Lower lobe of right lung (tissue), 2 donors: ENCODE measurements at places on chromosomes 4 and X.

DNA sequence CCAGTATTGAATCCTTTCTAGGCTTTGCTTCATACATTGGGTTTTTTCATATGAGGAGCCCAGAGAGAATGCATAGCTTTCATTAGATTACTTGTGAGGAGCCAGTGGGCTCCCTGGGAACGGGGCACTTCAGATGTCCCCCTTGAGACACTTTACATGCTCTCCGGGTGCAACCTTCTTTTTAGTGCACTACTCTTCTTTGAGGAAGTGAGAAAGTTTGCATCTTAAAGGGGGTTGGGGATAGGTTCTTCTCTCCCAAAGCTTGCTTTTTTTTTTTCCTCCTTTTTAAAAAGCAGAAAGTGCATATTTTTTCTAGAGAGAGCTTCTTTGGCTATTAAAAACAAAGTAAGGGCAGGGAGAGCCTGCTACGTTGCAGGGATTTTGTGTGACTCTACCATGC lies 4.3 kb downstream of the HADH start:
- no peak for DNase-seq

DNA sequence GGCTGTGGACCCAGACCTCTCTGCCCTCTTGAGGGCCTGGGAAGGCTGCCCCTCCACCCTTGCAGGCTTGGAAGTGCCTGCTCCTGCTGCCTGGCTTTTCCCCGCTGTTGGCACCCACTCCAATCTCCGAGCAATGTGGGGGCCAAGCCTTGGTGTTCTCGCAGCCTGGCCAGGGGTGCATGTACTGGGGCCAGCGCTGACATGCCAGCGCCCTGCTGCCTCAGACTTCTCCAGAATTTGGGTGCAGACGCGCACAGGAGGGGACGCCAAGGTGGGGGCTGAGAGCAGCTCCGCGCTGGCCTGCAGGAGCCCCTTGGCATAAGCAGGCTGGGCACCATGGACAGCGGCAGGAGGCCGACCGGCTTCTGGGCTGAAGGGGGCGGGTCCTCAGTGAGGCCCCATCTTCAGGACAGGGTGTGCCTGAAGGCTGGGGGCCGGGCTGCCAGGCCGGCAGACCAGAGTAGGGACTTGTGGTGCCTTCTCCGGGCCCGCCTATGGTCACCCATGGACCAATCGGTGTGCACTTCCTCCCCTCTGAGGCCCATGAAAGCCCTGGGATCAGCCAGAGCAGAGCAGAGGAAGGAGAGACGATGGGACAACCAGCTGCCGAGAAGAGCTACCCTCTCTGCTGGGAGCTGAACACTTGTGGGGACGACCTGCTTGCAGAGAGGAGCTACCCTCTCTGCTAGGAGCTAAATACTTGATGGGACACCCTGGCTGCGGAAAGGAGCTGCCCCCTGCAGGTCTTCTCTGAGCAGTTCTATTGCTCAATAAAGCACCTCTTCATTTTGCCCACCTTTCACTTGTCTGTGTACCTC lies 118.3 kb downstream of the DNAAF6 start:
- peak; percentile 48 for DNase-seq

DNA sequence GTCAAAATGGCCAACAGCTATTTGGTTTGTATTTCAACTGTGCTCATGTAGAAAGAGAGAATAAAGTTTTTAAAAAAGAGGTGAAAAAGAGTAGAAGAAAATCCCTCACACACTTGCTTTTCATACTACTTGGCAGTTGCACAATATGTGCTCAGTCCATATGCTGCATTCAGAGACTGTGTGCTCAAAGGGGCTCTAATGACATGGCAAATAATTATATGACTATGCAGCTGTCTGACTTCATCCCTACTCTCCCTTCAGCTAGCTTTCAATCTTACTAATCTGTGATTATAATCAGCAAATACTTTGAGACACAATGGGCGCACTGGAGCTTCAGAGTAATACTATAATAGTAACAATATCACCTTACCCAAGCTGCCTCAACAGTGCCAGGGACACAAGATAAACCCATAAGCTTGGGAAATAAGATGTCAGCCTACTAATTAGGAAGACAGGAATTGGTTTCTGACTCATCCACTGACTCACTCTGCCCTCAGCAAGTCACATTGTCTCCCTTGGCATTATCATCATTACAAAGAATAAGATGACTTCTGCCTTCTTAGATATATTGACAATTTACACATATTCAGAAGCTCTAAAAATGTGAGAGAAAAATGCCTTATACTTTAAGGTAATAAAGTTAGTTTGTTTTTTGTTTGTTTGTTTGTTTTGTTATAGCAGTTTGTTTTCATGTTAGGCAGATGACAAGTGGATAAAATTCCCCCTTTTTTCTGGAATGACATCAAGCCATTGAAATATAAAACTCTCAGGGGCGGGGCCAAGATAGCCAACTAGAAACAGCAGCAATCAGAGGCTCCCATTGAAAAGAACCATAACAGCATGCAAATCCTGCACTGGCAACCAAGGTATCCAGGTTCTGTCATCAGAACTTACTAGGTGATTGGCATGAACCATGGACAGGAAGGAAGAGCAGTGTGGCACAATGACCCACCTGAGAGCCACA lies 311.6 kb downstream of the FAM133A start:
- DNase-seq, result no peak

- no peak for DNase-seq
Measured at GRCh38 chrX:110175146-110175545, 142.7 kb downstream of the AMMECR1 start.

DNA sequence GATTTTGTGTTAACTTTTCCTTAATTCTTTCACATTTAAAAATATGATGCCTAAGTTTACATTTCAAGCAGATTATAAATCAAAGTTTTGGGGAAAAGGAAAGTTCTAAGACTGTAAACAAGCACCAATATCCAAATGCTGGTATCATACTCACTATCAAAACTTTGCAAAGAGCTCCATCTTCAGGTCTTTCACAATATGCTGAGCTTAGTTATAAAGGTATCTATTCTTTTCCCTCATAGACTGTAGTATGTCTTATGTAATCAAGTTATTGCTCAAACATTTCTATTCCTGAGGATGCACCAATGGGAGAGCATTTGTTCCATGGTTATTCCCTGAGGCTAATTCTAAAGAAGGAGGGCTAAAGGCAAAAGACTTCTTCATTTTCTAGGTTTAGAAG lies 207.9 kb upstream of the FAM241A start:
- no peak for DNase-seq

DNA sequence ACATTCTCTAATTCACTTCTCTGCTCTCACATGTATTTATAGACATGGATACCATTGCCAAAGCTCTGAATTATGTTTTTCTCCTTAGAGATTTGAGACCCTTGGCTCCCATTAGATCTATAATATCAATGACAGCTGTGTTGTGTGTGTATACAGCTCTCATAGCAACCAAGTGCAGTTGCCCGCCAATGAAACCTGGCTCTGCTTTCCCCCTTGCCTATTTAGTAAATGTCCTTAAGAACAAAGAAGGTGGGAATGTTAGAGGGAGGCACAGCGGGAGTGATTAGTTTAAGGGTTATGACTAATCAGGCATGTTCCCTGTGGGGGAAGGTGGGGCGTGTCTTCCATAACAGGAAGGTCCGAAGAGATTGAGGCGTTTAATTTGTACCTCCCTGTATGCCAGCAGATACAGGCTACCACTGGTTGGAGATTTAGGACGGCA lies 100.5 kb upstream of the TBC1D9 start:
- no peak for DNase-seq

- no peak for DNase-seq
Measured at GRCh38 chrX:120311727-120312063, 434 bp upstream of the TMEM255A start.

- no peak for DNase-seq
Measured at GRCh38 chrX:112753116-112753515, 73.4 kb upstream of the LHFPL1 start.

- DNase-seq, result no peak
Measured at GRCh38 chr4:76293772-76294171, 12.8 kb upstream of the STBD1 start.

DNA sequence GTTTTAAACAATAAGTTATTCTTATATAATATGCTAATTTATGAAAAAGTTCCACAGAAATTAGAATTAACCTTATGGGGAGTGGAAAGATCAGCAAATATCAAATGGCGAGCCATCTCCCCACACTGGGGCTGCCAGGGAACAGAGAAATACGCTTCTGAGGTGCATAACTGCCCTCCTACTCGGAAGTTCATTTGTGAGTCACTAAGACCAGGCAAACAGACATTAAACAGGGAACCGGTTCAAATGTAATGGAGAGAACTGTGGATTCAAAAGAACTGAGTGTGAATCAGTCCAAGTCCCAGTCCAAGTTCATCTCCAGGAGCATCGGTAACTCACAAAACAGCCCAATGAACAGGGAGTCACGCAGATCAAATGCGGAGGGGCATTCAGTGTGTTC lies 11.4 kb upstream of the S100G start:
- DNase-seq, result no peak

GRCh38 chrX:67777148-67777547 lies 233.3 kb downstream of the AR start:
- no peak for DNase-seq

GRCh38 chr4:159103384-159103990 lies 608 bp downstream of the RAPGEF2 start:
- DNase-seq, result peak; percentile 74

GRCh38 chr4:121272526-121272925 lies 108.3 kb downstream of the QRFPR start:
- DNase-seq, result no peak

DNA sequence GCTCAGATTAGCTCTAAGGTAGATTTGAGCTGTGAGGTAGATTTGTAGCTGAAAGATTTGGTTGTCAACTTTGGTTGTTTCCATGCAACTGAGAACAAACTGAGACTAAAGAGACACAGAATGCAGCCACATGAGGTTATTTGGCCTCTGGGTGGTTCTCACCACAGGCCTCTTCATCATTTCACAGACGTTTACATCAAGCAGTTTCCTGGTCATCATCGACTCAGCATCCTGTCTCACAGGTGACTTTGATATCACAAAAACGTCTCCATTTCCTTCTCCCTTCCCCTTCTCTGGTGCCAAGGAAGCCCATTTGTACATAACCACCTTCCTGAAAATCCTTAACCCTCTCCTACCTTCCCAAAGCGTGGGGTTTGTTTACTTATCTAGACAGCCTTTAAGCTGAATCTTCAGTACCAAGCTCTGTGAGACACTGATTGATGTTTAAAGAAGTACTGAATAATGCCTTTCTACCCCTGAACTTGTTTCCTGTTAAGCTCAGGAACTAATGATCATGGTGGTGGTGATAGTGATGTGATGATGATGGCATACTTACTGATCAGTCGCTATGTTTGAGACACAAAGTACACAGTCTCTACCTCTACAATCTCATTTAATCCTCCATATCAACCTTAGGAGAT lies 81.9 kb downstream of the FAM114A1 start:
- DNase-seq, result no peak

- DNase-seq, result no peak
Measured at GRCh38 chr4:94479358-94480141, 27.8 kb downstream of the PDLIM5 start.

DNA sequence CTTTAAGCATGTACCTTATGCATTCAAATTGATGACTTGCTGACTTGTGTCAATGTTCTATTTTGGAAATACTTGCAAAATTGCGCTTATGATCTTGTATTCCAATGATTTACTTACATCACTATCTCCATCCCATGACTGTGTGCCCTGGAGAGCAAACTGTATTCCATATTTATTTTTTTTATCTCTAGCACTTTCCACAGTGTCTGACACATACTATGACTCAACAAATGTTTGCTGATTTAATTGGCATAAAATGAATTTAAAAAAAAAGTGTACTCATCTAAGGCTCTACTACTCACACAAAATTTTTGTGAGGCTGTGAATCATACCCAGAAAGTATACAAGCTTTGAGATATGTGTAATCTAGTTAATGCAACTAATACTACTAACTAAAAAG lies 1066.8 kb upstream of the ADGRL3 start:
- DNase-seq, result no peak

GRCh38 chrX:100883654-100884053 lies 9.5 kb upstream of the NOX1 start:
- no peak for DNase-seq
